ENCODE measurements at places on chromosomes 2 and 18.

DNA sequence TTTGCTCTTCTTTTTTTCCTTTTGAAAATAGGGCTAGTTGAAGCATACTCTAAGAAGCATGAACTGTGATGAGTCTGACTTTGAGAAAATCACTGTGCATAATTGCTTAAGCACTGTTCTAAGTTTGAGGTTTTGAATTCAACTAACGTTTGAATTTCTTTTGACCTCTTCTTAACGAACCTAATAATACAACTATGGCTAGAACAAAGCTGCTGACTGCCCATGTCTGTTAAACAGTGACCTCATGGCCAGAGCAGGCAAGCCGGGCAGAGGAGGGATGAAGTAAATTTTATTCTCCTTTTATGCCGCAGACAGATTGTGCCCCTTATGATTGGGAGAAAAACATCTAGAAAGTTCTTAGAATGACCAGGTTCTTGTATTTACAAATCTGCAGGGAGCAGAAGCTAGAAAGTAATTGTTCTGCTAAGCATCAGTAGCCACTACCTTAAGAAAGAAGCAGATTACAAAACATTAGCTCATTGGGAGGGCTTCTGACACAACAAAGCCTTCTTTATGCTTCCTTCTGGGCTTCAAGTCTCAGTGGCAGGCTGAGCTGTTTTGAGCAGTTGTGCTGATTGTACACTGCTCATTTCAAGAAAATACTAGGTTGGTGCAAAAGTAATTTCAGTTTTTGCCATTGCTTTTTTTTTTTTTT, 97.8 kb upstream of the RASGRP3 start:
- no peaks in the 10 kb centered on the region for H3K27me3 ChIP-seq
- no peak for DNase-seq
- no peaks in the 10 kb centered on the region for H3K4me1 ChIP-seq
- no peak overlapping the region for H3K4me3 ChIP-seq
- H3K27ac ChIP-seq: no peak overlapping the region

GRCh38 chr18:42559069-42559690, 556.3 kb downstream of the RIT2 start:
- H3K27ac ChIP-seq: no peak overlapping the region
- no peaks in the 10 kb centered on the region for H3K4me1 ChIP-seq
- H3K27me3 ChIP-seq: no peaks in the 10 kb centered on the region

DNA sequence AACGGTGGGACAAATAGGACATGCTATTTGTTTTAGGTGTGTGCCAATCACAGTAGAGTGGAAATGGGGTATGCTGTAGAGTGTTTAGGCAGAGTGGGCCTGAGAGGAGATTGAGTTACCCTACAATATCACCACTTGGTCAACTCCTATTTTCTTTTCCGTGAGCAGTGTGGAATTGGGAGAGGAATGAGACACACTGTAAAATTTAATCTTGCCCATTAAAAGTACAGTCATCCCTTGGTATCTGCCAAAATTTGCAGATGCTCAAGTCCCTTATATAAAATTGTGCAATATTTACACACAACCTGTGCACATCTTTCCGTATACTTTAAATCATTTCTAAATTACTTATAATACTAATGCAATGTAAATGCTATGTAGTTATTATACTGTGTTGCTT, 12.4 kb downstream of the FBXO48 start:
- no peak overlapping the region for H3K27ac ChIP-seq
- H3K36me3 ChIP-seq: no peaks in the 10 kb centered on the region
- H3K4me3 ChIP-seq: no peak overlapping the region
- DNase-seq: no peak
- H3K27me3 ChIP-seq: no peaks in the 10 kb centered on the region
- H3K4me1 ChIP-seq: no peaks in the 10 kb centered on the region

- DNase-seq: no peak
- peaks cover 10% of the 10 kb centered on the region for H3K4me1 ChIP-seq
- H3K27ac ChIP-seq: no peak overlapping the region
- peaks cover 7% of the 10 kb centered on the region for H3K27me3 ChIP-seq
These were observed 56.8 kb downstream of the CCNT2 start for GRCh38 chr2:134975281-134976009.

GRCh38 chr2:232245111-232245510, 133.4 kb upstream of the ALPP start:
- no peak overlapping the region for H3K27ac ChIP-seq
- no peak overlapping the region for H3K4me3 ChIP-seq
- no peaks in the 10 kb centered on the region for H3K27me3 ChIP-seq
- H3K4me1 ChIP-seq: no peaks in the 10 kb centered on the region

DNA sequence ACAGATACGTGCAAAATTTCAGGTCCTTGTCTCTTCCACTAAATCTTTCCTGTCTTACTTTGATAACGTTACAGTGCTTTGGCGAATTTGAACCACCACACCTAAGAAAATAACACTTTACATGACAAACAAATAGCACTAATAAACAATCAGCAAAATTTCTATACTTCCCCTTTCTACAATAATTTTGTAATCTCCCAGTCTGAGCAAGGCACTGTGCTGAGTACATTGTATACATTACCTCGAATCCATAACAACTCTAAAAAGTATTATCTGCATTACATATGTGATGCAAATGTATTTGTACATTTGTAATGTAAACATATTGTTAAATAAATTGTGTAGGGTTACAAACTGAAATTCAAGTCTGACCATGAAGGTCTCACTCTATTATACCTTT, 49.9 kb downstream of the RTN4 start:
- H3K27ac ChIP-seq: peak overlapping the region; percentile 36
- no peaks in the 10 kb centered on the region for H3K27me3 ChIP-seq
- H3K36me3 ChIP-seq: no peaks in the 10 kb centered on the region
- no peak for DNase-seq
- peaks cover 45% of the 10 kb centered on the region for H3K4me1 ChIP-seq

DNA sequence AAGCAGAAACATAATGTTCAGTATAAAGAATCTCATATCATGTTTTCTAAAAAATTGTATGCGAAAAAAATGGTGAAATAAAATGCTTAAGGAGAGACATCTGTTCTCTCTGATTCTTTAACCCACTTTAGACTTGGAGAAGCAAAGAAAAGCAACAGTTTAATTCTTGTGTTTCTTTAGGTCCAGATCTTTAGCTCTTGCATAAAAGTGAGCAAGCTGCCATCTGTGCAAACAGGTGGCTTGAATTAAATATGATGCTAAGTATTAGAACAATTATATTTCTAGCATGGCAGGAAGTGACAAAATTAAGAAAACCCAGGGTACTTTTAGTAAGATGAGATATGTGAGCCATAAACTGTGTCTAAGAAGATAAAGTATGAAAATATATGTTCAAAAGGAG, 1038.3 kb downstream of the DPP10 start:
- H3K27me3 ChIP-seq: peaks cover 4% of the 10 kb centered on the region
- H3K4me3 ChIP-seq: no peak overlapping the region

DNA sequence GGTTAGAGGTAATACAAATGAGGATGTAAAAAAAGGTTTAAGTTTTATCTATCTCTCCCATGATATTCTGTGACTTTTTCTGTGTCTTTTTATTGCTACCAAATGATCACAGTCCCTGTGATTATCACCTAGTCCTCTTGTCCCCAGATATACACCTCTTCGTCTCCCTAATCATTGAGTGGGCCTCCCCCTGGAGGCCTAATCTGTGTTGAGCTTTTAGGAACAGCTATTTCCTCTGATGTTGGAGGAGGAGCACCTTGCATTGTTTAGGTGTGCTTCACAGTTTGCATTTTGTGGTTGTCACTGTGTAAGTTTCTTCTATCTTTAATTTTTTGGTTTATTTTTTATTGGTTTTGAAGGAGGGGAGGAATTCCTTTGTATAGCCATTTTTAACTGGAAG, 33.3 kb downstream of the CCDC85A start:
- DNase-seq: no peak
- no peaks in the 10 kb centered on the region for H3K36me3 ChIP-seq
- H3K27ac ChIP-seq: no peak overlapping the region
- H3K4me3 ChIP-seq: no peak overlapping the region
- H3K4me1 ChIP-seq: peaks cover 13% of the 10 kb centered on the region

- peak overlapping the region; percentile 95 for H3K4me3 ChIP-seq
- H3K27me3 ChIP-seq: peaks cover 5% of the 10 kb centered on the region
- DNase-seq: no peak
- peaks cover 28% of the 10 kb centered on the region for H3K4me1 ChIP-seq
- no peaks in the 10 kb centered on the region for H3K36me3 ChIP-seq
- H3K27ac ChIP-seq: peak overlapping the region; percentile 87
These were observed 1.1 kb upstream of the NAPG start for GRCh38 chr18:10524507-10525370.

GRCh38 chr2:200613692-200614091, 27.9 kb downstream of the AOX1 start:
- no peaks in the 10 kb centered on the region for H3K4me1 ChIP-seq
- no peak for DNase-seq
- H3K4me3 ChIP-seq: no peak overlapping the region
- H3K27me3 ChIP-seq: no peaks in the 10 kb centered on the region

GRCh38 chr2:191247381-191248057, 2.3 kb downstream of the MYO1B start:
- H3K27me3 ChIP-seq: peaks cover 8% of the 10 kb centered on the region
- peak overlapping the region; percentile 91 for H3K27ac ChIP-seq
- peak overlapping the region; percentile 90 for H3K4me3 ChIP-seq
- no peak for DNase-seq
- peaks cover 31% of the 10 kb centered on the region for H3K4me1 ChIP-seq
- no peaks in the 10 kb centered on the region for H3K36me3 ChIP-seq

DNA sequence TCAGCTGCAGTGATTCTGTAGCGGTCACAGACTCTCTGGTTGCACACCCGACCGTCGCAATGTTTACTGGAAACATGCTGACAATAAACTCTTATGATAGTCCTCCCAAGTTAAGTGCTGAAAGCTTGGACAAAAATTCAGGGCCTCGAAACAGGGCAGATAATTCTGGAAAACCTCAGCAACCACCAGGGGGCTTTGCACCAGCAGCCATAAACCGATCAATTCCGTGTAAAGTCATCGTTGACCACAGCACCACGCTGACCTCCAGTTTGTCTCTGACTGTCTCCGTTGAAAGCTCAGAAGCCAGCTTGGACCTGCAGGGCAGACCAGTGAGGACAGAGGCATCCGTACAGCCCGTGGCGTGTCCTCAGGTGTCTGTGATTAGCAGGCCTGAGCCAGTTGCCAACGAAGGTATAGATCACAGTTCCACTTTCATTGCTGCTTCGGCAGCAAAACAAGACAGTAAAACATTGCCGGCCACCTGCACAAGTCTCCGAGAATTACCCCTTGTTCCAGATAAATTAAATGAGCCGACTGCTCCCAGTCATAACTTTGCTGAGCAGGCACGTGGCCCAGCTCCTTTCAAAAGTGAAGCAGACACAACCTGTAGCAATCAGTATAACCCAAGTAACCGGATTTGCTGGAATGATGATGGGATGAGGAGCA, 166.1 kb downstream of the ASXL3 start:
- no peaks in the 10 kb centered on the region for H3K27me3 ChIP-seq
- peaks cover 21% of the 10 kb centered on the region for H3K36me3 ChIP-seq
- DNase-seq: no peak
- no peak overlapping the region for H3K4me3 ChIP-seq
- H3K27ac ChIP-seq: no peak overlapping the region

DNA sequence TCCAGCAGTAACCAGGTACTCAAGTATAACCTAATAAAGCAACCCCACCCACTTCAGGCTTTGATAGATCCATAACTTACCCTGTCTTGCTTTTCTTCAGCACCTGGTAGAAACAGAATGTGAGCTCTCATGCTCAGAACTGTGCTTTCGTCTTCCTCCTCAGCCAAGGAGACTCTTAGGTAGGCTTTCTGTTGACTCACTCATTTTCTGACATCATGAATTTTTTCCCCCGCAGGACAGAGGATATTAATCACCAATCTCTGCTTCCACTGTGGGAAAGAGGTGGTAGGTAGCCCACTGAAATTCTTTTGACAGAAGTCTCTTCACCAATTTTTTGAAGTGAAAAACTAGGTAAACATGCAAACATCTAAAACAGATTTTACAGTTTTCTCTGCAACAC, 241.2 kb upstream of the KCNJ3 start:
- no peak for DNase-seq
- no peaks in the 10 kb centered on the region for H3K36me3 ChIP-seq
- no peak overlapping the region for H3K27ac ChIP-seq
- no peak overlapping the region for H3K4me3 ChIP-seq
- H3K27me3 ChIP-seq: no peaks in the 10 kb centered on the region

- no peaks in the 10 kb centered on the region for H3K36me3 ChIP-seq
- no peak overlapping the region for H3K27ac ChIP-seq
- peaks cover 3% of the 10 kb centered on the region for H3K27me3 ChIP-seq
- DNase-seq: no peak
These were observed 242.2 kb downstream of the ZNF516 start for GRCh38 chr18:76252880-76253279.

DNA sequence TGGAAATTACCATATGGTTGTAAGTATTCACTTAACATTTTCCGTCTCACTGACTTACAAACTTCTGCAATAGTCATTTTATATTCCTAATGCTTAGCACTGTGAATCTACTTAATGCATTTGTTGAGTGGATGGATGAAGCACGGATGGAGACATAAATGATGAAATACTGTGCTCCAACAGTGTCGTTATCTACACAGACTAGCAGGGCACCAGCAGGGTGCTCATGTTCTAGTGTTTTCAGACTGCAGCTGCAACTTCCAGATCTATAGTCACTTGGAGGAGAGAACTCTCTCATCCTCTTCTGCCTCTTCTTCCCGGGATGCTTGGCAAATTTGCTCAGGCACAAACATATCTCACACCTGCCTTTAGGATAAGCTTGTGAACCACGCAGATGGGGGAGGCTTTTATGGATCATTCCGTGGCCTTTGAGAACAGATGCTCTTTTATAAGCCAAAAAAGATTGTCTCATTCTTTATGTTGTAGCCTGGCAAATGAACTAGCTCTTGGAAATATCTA, 797.7 kb downstream of the MBD2 start:
- peaks cover 1% of the 10 kb centered on the region for H3K27me3 ChIP-seq
- H3K27ac ChIP-seq: peak overlapping the region; percentile 24
- H3K4me3 ChIP-seq: no peak overlapping the region
- DNase-seq: no peak
- H3K36me3 ChIP-seq: no peaks in the 10 kb centered on the region

DNA sequence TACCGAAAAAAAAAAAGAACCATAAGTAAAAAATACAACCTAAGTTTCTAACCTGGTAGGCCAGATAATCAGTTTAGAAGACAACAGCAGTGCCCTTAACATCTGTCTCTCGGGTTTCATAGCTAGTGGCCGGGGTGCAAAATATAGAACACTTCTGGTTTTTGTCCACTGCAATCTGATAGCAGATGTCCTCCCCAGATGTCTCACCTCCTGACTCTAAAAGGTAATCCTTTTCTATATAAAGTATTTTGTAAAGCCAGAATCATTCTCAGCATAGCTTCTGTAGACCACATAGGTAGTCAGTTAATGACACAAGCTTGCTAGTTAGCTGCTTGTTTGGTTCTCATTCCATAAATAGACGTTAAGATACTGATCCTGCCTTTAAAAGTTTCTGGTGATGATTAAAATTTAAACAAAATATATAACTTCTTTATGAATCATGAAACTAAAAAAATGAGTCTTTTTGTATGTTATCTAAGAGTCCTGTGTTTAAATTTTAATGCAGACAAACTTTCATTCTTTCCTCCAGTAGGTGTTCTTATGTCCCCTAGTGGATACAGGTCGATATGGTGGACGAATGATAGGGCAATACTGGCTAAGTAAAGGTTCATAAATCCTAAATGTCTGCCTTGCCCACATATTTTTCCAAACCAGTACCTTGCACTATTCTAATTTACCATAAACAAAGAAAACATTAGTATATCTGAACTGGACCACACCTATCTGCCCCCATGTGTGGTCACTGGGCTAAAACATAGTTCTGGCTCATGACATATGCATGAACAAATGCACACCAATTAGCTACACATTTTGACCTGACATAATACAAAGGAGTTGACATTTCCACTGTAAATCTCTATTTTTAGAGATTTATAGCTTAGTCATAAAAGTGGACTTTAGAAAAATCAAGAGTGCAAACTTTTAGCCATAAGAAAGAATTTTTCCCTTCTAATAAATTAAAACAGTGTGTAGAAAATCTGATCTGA, 171.0 kb downstream of the SRBD1 start:
- H3K4me3 ChIP-seq: no peak overlapping the region
- H3K4me1 ChIP-seq: peaks cover 4% of the 10 kb centered on the region
- peaks cover 10% of the 10 kb centered on the region for H3K36me3 ChIP-seq
- no peak overlapping the region for H3K27ac ChIP-seq

Data from glutamatergic neuron (in vitro differentiated cells).